Right renal pelvis (tissue), 4 donors: ENCODE measurements at places on chromosomes 7 and 10. TPM values are rescaled to one million over a fixed set of nuclear protein-coding genes. Genes with fewer than 3 reads are reported as not detected.

GRCh38 chr10:8375137-8375536 is 320.6 kb downstream of the GATA3 start:
- DNase-seq = no peak

DNA sequence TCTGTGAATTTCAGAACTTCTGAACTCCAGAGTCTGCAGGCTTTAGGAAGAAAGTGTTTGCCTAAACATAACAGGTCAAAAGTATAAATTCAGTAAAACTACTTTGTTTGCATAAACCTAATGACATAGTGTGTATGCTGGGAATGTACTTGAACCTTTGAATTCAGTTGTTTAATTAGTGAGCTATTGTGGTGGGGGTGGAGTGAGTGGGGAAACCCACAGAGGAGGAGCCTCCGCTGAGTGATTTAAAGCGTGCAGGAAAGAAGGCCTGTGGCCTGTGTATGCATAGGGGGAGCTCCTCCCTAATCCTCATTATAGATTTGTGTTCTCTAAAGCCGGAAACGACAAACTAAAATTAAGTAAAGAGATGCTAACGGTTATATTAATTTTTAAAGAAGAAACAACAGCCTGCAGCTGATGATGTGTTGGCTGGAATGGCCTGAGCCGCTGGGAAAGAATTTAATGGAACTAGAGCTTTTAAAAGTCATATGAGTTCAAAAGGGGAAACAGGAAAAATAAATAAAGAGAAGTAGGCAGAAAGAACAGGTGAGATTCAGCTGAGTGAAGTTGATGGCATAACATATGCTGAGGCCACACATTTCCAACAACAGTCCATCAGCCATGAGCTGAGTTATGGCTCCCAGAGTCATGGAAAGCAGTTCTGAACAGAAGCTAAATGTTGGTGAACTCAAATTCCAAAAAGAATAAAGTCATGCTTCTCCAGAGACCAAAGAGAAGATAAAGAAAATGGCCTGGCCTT is 595.0 kb downstream of the GRM8 start:
- DNase-seq = no peak

DNA sequence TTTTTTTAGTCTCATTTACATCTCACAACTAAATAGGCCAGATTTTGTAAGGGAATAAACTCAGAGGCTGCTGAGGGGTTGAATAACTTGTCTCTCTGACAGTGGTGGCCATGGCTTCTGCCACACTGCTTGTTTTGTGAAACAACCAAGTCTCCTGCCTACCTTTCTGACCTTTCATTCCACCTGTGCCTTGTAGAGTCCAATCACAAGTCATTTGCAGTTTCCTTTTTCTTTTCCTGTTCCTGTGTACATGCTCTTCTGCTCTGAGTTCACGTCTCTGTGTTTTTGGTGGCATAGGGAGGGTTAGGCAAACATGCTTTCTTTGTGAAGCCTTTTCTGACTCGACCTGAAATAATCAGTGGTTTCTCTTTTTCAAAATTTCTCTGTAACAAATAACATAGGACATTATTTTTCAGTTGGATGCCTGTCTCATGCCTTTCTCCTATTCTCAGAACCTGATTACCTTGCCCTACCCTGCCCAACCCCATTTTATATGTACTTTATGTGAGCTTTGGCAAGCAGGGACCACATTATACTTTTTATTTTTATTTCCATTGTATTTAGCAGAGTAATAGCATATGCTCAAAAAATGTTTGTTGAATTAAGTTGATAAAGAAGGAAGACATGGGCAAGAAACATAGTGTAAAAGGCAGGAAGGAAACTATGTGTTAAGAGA is 81.7 kb downstream of the HDAC9 start:
- DNase-seq = no peak

GRCh38 chr10:3906511-3907111 is 121.6 kb upstream of the KLF6 start:
- no peak for DNase-seq

The OPALIN gene
- not detected for polyA plus RNA-seq

The AKAP9 gene
- polyA plus RNA-seq = 93.3 TPM
